ENCODE measurements at places on chromosomes 1 and 21. TPM values are rescaled to one million over a fixed set of nuclear protein-coding genes. Genes with fewer than 3 reads are reported as not detected.
A peak's percentile ranks its signal among the peaks of the same experiment; 100 is the strongest.

Gene FCRL5
- total RNA-seq, result not detected

Gene GPR52
- 1.0 TPM for total RNA-seq

Gene CASZ1
- 4.1 TPM for total RNA-seq

Gene ZNF644
- 37.9 TPM for total RNA-seq

Gene SELENOF
- 216 TPM for total RNA-seq

Gene HAO2
- not detected for total RNA-seq

- DNase-seq, result no peak
Measured at GRCh38 chr1:156658945-156659574, 17.1 kb downstream of the BCAN start.

- DNase-seq, result no peak
Measured at GRCh38 chr21:33821503-33822322, 93.9 kb downstream of the ATP5PO start.

- DNase-seq, result no peak
Measured at GRCh38 chr1:39337067-39337466, 132.6 kb downstream of the MACF1 start.

DNA sequence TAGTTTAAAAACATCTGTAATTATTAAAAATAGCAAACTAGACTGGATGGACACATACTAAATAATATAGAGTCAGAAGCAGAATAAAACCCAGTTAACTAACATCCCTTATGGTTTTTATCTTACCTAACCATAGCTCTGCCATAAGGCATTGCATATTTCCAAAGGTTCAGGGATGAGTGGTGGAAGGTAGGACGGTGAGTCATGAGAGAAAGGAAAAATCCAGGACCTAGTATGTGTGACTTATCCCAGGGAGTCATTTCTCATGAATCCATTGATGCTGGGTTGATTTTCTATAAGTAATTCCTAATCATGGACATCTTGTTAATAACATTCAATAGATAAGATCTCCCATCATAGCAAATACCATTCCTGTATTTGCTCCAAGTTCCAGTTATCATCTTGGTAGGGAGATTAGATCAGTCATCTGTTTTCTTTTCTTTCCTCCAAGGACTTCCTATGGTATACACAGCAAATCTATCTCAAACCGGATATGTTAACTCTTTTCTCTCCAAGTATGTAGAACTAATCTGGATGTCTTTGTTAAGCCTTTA, 490.7 kb upstream of the B3GALT2 start:
- no peak for DNase-seq

- no peak for DNase-seq
Measured at GRCh38 chr1:94101613-94102525, 19.1 kb downstream of the ABCA4 start.

GRCh38 chr1:41360074-41360785, 1.0 kb upstream of the FOXO6 start:
- peak; percentile 46 for DNase-seq

GRCh38 chr1:56524263-56524662, 55.1 kb downstream of the PLPP3 start:
- DNase-seq, result no peak

DNA sequence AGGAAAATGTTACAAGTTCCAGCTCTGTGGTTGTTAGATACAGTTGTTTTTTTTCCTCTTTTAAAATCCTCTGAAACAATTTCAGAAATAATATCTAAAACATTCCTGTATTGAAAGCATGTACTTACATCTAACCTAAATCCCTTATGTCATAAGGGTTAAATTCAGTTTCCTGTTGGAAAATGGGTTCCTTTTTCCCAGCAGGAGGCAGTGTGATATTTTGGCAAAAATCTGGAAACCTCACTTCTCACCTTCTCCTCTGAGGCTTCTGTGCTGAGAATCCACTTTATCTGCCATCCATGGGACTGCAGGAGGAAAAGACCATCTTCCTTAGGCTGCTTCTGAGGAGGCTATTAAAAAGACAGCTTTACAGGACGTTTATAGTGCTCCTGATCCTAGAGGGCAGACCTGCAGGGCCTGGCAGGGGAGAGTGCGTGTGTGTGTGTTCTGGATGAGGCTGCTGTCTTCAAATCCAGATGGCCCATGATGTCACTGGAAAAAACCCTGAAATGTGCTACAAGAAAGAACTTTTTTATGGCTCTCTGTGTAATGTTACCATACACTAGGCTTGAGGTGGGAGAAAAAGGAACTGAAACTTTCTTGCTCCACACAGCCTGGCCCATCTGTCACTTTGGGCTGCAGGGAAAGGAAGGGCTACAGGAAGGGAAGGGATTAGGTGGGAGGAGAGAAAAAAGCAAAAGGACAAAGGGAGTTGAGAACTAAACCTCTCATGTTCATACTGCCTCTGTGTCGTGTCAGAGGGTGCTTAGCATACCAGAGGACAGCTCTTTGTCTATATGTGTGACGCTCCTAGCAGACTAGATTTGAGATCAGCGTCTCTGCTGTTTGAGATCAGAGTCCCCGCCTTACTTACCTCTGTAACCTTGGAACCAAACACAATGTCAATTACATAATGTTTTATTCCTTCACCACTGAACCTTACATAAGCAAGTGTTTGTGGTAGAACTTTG, 379.2 kb upstream of the SPAG17 start:
- DNase-seq, result no peak

GRCh38 chr1:219020386-219020785, 153.3 kb upstream of the LYPLAL1 start:
- DNase-seq, result no peak

- DNase-seq, result no peak
Measured at GRCh38 chr21:41778930-41779600, 12.2 kb upstream of the RIPK4 start.

DNA sequence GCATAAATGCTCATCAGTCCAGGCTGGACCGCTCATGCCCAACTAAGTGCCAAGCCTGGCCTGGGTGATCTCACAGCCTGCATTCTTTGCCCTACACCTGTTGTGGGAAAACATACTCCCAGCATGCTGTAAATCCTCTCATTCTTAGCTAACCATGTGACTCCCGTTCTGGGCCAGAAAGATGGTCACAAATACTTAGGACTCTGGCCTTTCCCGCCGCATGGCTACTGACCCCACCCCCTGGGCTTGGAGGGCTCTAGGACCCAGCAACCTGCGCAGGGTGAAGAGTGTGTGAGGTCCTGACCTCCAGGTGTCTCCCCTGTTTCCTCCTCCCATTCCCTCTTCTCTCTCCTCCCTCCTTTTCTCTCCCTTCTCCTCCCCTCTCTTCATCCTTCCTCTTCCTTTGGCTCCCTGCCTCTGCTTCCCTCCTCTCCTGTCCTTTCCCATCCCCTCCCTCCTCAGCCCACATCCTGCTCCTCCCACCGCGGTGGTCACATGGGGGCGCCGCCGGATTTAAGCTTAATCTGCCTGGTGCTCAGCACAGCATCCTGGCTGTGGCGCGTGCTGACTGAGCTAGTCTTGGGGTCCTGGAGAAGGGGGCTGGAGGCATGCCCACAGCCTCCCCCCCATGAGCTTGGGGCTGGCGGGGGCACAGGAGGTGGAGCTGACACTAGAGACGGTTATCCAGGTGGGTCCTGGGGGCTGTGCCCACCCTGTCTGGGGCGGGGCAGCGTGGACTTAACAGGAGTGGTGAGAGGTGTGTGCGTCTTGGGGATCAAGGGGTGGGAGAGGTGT, at the start of gene CROCC:
Gene CROCC, plus strand, starts transcription at position 541 of the 795 bp plus-strand sequence. Its CDS starts 88 bp downstream, at position 629.
- peak; percentile 63 for DNase-seq

DNA sequence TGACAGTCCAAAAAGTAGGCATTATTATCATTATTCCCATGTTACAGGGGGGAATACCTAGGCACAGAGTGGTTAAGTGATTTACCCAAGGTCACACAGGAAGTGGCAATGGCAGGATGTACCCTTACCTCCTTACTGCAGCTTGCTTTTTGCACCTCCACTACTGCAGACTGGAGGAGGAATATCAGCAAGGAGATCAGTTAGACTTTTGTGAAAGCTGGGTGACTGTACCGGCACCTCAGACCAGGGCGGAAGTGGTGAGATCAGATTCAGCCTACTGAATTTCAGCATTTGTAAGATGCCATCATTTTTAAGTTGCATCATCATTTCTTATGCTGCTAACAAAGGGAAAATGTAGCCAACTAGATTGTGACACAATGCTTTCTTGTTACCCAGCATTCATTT, 4.5 kb downstream of the ADARB1 start:
- no peak for DNase-seq

- DNase-seq, result no peak
Measured at GRCh38 chr1:87151500-87152421, 176.9 kb upstream of the LMO4 start.

GRCh38 chr1:204468206-204468605, 26.4 kb downstream of the PIK3C2B start:
- DNase-seq, result peak; percentile 30

DNA sequence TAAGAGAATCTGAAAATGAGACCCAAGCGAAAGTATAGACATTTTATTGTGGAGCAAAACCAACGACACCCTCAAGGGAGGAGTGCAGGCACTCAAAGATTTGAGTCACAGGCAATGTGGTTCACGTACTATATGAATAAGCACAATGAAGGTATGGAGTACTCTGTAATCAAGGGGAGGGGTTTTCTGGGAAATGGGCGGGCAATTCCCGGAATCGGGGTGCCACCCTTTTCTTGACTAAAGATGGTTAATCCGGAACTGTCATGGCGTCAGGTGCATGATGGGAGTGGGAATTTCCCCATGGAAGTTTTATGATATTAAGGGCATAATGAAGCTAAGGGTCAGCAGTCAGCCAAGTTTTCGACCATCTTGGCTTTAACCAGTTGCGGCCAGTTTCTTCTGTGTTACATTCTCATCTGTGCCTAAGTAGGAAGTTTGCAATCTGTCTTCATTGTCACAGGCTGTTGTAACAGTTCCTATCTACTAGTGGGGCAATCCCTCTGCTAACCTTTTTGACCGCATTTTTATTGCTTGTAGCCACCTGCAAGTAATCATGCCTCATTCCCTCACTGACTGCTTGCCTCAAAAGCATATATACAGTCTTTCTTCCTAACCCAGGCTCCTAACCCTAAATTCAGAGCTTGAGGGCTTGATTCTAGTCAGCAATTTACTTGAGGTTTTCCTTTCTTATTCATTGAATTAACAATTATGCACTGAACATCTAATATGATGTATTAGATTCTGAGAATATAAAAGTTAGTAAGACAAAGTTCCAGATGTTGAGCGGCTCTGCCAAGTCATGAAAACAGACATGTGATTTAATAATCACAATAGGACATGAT, 775 bp upstream of the AIM2 start:
- DNase-seq, result no peak

GRCh38 chr1:174075245-174075692, 53.1 kb upstream of the RC3H1 start:
- no peak for DNase-seq

DNA sequence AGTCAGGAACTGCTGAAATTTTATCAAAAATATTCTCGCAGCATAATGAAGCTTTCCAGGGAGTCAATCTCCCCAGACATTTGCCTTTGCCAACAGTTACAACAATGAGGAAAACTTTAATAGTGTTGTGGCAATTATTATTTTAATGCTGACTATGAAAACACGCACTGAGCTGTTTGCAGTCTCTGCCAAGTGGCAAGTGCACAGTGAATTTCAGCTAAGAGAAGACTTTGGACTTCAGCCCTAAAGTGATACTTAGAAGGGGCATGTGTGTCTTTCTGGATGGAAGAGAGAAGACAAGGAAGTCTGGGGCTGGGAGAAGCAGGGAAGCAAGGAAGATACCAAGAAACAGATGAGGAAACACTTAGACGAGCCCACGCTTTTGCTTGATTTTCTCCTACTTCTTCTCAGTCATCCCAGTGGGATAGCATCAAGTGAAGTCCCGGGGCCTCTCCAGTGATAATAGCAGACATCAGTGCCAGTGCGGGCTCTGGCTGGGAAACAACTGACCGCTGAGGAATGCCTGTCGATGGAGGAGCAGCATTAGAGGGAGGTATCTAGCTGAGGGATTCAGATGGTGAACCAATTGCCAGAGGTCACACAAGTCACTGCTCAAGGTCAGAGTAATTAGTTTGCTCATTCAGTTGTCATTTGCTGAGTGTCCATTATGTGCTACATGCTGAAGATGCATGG, 196.3 kb downstream of the TTLL7 start:
- no peak for DNase-seq

- no peak for DNase-seq
Measured at GRCh38 chr1:20484519-20485462, 1.2 kb downstream of the CAMK2N1 start.

DNA sequence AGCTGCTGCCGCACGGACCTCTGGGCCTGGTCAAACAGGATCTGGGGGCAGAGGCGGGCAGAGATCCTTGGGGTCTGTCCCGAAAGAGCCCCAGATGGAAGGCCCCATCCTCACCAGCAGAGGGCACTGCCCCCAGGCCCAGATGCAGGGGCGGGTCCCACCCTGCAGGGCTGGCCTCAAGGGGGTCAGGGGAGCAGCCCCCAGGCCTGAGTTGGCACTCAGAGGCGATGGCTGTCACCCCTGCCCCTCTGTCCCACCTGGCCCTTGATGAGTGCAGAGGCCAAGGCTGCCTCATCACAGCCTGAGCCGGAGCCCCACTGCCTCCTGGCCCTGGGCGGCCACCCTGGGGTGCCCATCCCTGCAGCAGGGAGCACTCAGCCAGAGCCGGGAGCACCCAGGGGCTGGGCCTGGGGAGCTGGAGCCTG, 5.7 kb downstream of the ACAP3 start:
- no peak for DNase-seq

DNA sequence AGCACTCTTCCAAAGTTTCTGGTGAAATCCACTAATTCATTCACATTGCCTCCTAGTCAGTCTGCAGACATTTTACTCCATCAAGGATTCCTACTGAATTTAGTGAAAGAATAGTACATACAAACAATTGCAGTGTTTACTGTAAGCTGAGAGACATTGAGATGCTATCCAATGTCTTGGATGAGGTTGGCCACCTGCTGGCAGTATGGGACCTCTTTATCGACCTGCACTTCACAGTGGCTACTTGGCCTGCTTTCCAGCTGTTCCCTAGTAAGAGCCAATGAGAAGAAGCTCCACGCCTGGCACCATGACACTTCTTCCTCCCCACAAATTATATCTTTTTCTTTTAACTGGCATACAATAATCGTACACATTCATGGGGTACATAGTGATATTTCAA, 51.5 kb upstream of the LRIF1 start:
- no peak for DNase-seq

GRCh38 chr1:186753241-186753640, 73.0 kb upstream of the PTGS2 start:
- no peak for DNase-seq

DNA sequence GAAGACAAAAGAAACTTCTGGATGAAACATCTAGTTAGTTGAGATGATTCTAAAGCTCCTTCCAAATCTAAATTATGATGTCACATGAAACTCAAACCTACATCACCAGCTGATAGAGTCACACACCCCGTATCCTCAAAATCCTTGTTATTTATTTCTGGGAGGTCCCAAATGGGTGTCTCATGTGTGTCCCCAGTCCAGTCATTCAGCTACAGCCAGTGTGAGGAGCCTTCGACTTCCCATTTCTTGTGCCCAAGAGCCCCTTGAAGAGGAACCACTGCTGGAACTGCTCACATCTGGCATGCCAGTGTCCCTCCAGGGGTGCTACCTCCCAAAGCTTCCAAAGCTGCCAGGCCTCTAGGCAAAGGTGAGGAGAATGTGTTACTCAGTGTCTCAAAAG, 32.5 kb upstream of the KCNA3 start:
- no peak for DNase-seq
